ENCODE measurements at places on chromosomes 6 and 20.

DNA sequence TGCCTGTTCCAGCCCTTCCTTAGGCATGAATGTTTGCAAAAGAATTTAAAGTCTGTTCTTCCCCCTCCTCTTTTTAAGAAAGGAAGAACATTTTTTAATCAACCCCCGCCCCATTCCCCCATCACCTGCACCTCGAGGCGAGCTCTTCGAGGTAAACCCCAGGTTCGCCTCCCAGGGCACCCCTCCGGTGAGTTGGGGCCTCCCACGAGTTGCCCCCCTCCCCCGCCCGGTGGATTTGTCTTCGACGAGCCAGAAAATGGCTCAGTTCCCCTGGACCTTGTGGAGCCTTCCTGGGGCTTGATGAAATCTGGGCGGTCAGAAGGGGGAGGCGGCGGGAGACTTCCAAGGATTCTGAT lies 256 bp upstream of the OVOL2 start:
- no peak for DNase-seq

- DNase-seq: no peak
Measured at GRCh38 chr20:32482442-32483261, 102.5 kb downstream of the NOL4L start.

GRCh38 chr6:166608774-166609173 lies 18.3 kb downstream of the RPS6KA2 start:
- DNase-seq: no peak

DNA sequence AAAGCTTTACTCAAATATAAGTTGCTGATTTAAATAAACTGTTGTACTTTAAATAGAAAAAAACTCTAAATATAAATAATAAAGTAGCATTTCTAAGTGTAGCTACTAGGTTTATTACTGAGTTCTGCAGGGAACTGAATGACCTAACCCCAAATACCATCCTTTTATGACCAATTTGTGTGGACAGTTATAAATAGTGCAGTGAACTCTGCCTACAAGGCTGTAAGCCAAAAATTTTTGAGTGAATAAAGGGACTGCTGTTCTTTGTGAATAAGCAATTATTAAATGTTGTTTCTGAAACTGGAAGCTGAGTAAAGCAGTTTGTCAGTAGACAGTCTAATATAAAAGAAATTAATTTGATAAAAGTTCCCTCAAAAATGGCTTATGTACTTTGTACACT lies 90.8 kb upstream of the ELOVL5 start:
- DNase-seq: no peak

DNA sequence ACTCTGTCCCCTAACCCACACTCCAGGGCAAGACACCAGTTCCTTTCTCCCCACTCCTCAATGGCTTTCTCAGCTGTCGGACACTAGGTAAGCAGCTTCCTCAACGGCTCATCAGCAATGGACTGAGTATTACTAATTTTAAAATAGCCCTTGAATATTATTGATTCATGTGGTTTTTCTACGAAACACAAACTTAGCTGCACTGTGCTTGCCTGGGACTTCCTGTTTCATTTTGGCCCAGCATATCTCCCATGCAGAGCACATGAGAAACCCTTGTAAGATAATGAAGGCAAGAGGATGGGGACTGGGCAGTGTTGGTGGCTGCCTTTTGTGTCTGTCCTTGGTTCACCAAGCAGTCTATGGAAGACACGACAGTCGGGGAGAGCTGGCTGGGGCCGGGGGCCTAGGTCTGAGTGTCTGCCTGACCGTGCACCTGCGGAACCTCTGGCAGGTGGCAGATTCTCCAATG lies 48.9 kb downstream of the RNASET2 start:
- no peak for DNase-seq

DNA sequence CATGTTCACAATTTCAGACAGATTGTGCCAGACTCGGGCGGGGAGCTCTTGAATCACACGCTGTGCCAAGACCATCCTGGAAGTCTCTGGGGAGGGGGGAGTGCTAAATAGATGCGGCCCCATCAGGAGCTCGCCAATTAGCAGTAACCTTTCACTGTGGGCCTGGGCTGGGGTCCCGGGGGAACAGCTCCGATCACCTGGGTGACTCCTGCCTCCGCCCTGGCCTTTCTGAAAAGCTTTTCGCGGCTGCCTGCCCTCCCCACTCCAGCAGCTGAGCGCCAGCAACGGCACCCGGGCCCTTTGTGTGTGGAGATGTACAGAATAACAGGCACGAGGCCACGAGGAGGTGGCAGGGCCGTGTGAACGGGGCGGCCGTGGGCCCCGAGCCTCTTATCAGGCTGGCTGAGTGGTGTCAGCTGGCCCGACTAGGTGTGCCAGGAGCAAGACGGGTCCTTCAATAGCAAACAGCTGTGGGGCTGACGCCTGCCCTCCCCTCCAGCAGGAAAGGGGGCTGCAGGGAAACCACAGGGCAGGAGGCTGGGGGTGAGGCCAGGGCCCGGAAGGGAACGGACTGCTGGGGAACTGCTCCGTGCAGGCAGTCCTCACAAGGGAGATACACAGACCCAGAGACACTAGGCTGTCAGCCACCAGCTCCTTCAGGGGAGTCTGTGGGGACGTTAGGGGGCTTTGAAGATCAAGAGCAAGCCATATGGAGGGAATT lies 56.8 kb downstream of the NOL4L start:
- DNase-seq: no peak

DNA sequence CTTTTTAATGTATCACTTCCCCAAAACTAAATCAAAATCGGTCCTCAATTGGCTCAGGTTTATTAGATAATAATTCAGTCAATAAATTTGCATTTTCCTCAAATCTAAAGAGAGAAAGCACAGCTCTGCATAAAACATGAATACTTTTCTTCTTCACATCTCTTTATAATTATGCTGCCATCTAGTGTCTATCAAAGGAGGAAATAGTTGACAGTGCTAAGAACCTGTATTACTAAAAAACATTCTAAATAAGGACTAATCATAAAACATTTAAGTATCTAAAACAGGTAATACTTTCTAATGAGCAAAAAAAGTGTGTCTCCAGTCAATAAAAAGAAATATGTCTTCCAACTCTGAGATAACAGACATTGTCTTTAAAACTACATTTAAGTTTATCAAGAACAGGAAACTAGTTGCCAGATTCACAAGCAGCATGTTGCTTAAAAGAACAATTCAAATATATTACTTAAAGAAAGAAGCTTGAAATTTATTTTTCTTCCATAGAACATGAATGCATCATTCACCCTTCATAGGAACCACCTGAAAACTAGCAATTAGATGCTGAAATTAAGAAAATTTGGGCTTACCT lies 56.5 kb upstream of the DST start:
- no peak for DNase-seq

DNA sequence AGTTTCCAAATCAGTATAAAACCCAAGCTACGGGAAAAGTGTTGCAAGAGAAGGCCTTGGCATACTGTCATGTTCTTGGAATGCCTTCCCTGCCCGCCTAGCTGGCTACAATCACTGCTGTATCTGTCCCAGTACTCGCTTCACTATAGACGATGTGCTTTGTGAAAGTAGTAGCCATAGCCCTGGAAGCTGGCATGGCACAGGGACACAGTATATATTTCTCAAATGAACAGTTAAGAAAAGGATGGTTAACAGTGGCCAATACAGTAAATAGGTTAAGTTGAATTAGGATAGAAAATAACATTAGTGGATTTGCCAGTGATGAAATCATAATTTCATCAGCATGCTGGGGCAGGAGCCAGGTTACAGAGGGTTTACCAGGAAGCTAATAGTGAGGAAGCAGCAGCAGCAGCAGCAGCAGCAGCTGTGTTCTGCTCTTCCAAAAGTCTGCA lies 499.3 kb downstream of the CDKAL1 start:
- no peak for DNase-seq

DNA sequence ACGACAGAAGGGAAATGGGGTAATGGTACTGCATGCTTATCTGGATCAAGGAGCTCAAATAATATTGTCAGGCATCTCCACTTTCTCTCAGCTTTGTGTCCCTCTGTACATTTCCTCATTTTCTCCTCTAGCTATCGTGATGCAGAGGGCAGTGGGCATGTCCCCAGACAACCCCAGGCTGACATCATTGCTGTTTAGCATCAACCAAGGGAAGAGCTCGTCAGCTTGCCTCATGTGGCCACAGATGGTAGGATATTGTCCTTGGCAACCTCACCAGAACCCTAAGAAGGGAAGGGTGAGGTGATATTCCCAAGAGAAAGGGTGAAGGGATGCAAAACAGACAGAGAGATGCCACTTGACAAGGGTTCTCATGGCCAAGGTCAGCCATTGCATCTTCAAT lies 58.3 kb downstream of the MAFB start:
- DNase-seq: no peak

Data from activated CD8-positive, alpha-beta memory T cell treated with anti-CD3 and anti-CD28 coated beads for 48 hours (primary cell).